Chondrocyte (in vitro differentiated cells): ENCODE measurements at places on chromosomes 11 and 22.

GRCh38 chr11:130779267-130779666, 137.0 kb downstream of the SNX19 start:
- DNase-seq = no peak

- DNase-seq = no peak
Observed at GRCh38 chr11:76209973-76210930, 4.0 kb upstream of the WNT11 start.

DNA sequence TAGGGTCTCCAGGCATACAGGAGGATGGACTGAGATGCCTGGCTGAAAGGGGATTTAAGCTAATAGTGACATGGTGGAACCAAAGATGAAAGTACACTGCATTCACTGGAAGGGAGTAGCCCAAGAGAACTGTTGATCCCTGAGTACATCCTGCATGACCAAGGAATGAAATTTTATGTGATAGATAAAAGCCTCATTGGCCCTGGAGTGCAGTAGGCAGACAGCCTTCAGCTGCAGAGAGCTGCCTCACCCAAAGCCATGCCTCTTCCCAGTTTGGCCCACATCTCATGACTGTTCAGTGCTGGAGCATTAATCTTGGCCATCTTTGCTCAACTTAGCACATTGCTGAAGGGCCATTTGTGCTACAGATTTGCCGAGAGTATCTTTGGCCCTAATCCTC, 8.0 kb downstream of the KDM4E start:
- DNase-seq = no peak

GRCh38 chr11:67586568-67587250, 3.1 kb downstream of the GSTP1 start:
- DNase-seq = no peak

DNA sequence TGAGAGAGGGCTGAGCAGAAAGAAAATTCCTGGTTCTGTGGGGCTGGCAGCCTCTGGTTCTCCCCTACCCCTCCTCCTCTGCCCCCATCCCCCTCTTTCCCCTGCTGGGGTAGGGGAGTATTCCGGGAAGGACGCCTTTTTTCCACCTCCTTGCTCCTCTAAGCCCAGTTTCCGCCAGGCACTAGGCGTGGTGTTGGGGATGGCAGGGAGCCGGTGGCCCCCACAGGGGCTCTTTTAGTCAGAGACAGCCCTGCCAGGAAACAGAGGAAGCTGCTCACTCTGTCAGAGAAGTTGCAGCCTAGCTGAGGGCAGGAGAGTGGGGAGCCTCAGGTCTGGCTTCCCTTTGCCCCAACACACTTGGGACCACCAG, 15.6 kb upstream of the ARHGEF17 start:
- DNase-seq = peak; percentile 47

GRCh38 chr11:58934945-58935513, 4.3 kb upstream of the GLYATL1 start:
- DNase-seq = no peak

DNA sequence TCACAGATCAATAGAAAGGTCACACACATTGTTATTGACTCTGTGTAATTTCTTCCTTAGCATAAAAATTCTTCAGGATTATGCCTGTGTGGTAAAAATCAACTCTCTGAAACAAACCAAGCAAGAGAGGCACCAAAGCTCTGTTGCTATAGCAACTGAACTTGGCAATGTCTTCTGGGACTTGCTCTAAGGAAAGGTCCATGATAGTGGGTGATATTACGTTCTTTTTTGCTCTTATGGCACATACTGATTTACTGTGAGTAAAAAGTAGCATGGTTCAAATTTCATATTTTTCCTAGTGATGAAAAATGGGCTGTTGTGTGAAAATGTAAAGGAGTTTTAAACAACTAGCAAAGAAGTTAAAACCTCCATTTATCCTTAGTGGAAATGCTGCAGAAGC, 66.4 kb downstream of the SVIP start:
- DNase-seq = no peak

- no peak for DNase-seq
Observed at GRCh38 chr11:19632499-19632834, 80.2 kb upstream of the NAV2 start.

GRCh38 chr11:28963187-28963586, 855.0 kb downstream of the METTL15 start:
- no peak for DNase-seq

- DNase-seq = no peak
Observed at GRCh38 chr11:14312736-14313438, 46.1 kb downstream of the RRAS2 start.

DNA sequence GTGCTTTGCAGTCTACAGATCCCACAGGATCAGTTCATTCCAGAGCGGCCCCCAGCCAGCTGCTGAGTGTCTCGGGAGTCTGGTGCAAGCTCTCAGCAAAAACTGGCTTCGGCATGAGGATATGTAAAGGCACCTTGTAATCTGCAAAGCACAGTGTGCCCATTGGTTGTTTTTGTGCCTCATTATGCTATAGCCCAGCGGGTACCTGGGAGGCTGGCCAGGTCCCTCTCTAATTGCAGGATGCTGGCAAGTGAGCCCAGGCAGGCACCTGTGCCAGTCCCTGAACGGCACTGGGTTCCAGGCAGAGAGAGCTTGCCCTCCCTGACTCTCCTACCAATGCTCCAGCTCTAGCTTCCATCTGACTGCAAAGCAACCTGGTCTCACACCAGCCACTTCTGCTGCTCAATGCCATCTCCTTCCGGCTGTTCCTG, 128.7 kb downstream of the DSCAML1 start:
- DNase-seq = no peak

DNA sequence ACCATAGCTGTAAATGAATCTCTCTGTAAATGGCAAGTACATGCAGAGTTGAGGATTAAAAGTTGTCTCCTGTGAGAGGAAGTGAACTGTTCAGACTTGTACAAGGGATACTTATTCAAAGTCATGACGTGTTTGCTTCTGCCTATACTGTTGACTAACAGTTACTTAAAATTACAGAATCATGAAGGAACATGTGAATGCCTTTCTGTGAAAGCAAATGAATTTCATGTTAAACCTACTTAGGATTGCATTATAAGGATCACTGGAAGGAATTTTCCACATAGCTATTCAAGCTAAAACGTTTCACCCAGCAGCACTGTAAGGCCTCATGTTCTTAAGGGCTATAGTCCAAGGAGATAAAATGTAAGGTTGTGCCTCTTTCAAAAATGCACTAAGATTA, 93.4 kb upstream of the BIRC3 start:
- DNase-seq = no peak

DNA sequence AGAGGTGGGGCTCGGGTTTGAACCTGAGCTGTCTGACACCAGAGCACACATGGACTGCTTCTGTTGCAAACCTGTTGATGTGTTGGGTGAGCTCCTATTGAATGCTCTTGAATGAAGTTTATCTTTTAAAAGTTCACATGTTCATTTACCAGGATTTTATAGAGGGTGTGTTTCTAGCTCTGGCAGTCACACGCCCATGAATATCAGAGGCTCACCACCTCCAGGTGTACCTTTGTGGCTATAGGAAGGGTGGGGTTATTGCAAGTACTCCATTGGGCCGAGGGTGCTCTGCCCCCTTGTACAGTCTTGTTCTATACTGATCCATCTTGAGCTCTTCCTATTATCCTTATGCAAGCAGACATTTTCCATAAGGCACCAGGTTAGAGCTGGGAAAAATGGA, 9.2 kb downstream of the ENDOD1 start:
- no peak for DNase-seq

DNA sequence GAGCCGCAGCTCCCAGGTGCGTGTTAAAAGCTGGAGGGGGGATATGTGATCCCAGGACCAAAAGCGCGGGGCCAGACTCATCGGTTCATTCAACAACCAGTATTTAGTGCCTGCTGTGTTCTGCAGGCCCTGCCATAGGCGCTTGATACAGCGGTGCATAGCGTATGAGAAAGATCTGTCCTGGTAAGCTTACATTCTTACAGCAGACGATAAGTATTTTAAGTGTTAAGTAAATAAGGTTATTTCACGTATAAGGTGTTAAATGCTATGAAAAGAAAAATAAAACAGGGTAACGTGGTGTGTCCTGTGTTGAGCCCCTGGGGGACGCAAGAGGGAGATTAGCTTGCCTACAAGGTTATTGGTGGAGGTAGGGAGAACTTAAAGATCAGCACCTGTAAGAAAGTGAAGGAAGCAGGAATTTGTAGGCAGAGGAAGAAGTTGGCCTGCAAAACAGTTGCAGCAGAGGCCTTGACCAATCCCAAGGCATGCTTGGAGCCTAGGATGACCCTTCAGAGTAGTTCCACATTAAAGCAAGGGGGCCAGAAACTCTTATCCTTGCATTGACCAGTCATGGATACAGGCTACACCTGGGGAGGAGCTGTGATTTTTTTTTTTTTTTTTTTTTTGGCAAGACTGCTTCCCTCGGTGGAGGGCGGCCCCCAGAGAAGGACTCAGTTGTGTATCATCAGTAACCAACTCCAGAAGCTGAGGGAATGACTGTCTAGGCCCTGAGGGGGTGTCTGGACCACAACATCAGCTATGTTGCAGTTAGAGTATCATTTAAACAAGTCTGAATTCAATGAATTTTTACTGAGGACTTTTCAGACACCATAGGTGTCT, 487 bp upstream of the LIPT2 start:
- DNase-seq = no peak

DNA sequence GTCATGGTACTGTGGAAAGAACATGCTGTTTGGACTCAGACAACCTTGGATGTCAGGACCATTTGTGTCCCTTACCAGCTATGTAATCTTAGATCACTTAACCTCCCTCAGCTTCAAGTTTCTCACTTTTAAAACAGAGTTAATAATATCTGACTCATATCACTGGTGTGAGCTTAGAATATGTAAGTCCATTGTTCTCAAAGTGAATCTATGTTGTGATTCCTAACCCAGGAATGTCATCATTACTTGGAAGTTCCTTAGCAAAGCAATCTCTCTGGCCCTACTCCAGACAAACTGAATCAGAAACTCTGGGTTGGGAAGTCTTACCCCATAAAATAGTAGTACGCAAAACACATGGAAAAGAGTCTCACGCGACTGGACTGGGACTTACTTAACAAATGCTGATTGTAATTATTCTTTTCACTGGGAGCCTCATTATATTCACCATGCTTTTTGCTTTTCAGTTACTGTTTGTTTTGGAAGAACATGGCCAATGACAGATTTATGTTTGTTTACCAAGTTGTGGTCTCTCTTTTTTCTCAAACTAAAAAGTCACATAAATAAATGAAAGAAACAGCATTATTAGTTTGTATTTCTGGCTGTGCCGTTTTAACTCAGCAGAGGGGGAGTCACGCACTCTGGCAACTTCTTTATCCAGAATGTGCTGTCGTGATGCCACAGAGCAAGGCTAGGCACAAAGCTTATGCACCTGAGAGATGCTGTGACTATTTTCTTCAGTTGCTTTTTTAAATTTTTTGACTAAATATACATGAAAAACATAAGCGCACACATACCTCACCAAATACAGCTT, 217.7 kb upstream of the CTSC start:
- no peak for DNase-seq

DNA sequence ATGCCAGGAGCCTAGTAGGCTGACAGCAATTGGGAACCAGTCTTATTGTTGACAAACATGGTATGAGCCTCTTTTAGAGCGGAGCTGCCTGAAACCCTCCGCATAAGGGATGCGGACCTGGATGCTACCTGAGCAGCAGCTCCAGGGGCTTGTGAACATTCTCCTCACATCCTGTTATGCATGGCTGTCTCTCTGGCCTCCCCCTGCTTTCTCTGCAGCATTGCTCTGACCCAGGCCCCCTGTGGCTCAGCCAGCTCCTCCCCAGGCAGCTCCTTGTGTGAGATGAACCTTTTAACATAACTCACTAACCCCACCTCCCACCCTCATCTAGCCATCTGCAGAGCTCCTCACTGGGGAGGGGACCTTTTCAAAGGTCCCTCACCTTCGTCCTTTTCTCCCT, 6.0 kb downstream of the BMAL1 start:
- no peak for DNase-seq

- no peak for DNase-seq
Observed at GRCh38 chr11:44219830-44220796, 89.8 kb downstream of the ALX4 start.

DNA sequence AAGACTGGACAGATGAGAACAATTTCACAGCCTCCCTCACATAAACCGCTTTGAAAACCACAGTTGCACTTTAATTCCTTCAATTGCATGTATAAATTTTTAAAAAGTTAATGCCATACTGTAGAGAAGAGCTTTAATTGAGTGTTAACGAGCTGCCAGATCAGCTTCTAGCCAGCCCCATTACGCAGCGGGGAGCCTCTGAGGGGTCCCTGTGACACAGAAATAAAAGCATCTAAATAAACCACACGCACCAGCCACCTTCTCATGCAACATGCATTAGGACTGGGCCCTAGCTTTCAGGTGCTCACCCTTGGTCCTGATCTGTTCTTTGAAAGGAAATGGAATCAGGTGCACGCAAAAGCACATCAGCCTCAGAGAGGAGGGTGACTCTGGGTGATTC, 111.7 kb downstream of the SPATA19 start:
- DNase-seq = no peak

DNA sequence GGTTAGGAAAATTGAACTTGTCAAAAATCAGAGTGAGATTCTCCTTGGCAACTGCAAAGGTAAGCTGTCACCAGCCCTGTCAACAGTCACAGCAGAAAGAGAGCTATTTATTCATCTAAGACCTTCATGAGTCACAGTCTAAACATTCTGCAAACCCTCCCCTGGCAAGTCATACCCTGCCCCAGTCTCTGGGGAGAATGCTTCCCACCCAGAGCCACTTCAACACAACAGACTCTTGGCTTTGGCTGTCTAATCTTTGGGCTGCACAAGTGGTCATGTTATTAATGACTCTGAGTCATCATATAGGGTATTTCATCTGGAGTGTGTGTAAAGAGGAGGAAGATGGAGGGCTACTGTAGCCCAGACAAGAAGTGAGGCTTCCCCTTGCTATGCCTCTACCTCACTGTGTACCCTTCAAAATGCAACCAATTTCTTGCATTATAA, 153.4 kb downstream of the CCDC34 start:
- DNase-seq = no peak

GRCh38 chr22:44024288-44024921, at the start of gene PARVB:
Gene PARVB, plus strand, starts transcription at chr22:44024302. Its CDS starts 38 bp downstream, at chr22:44024340.
- no peak for DNase-seq

GRCh38 chr22:49629586-49630447, 197.9 kb downstream of the BRD1 start:
- peak; percentile 88 for DNase-seq

GRCh38 chr11:66967670-66968425, 7.3 kb upstream of the C11orf86 start:
- no peak for DNase-seq

- peak; percentile 87 for DNase-seq
Observed at GRCh38 chr22:43428005-43428485, 16.2 kb downstream of the MPPED1 start.

GRCh38 chr11:92277871-92278270, 53.3 kb downstream of the FAT3 start:
- no peak for DNase-seq
